ENCODE measurements at places on chromosomes 3 and 15. TPM values are rescaled to one million over a fixed set of nuclear protein-coding genes. Genes with fewer than 3 reads are reported as not detected.

Gene ACKR2
- total RNA-seq: 3.9 TPM

DNA sequence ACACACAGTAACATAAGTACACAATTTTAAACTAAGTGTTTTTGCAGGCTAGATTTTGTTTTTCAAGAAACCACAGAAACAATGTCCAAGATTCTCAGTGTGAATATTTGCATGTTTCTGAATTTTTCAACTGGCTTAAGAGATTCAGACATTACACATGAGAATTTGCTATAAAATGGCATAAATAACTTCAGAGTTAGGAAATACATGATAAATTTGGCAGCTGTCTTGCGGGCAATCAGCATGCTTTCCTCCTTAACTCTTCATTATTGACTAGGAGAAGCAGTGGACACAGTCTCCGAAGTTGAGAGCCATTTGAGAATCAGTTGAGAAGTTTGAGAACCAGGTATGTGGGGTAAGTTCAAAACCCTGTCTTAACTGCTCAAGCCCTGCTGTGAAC lies 625.6 kb upstream of the SGO1 start:
- no peak for DNase-seq

Gene TEX55
- total RNA-seq: not detected

Gene BOC
- not detected for total RNA-seq

DNA sequence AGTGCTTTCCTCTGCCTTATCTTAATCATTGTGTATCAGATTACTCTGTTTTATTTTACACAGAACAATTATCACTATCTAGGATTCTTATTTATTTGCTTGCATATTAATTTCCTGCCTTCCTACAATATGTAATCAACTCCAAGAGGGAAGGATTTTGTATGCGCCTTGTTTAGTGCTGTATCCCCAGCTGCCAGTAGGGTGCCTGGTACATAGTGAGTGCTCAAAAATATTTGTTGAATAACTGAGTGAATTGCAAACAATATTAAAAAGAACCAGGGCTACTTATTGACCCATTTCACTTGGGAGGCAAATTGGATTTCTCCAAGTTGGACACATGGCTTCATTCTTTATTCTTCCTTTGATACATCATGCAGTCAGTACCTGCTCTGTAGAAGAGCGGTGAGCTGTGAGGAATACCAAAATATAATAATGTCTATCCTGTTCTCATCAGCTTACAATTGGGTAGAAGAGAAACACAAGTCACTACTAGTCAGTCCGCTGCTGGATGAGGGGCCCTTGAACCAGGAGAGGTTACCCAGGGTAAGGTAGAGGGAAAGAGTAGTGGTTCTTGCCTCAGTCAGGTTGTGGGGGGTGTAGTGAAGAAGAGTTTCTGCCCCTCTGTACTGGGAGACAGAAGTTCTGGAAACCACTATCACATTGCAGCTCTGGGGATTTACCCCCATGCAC lies 233.9 kb upstream of the ZBTB20 start:
- DNase-seq: no peak

DNA sequence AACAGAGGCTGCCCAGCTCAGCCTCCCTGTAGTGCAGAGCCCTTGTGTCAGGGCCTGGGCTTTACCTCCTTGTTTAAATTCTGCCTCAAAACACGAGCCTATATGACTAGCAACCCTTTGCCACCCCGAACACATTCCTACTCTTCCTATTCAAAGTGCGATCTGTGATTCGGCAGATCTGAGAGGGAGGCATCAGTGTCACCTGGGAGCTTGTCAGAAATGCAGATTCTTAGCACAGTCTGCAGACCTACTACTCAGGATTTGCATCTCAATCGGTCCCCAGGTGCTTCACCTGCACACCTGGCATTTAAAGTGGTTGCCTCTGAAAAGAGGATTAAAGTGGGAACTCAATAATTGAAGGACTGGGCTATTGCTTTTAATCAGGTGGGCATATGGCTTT lies 273.2 kb upstream of the TOPAZ1 start:
- no peak for DNase-seq

Gene GOLGA8J
- 0.31 TPM for total RNA-seq

DNA sequence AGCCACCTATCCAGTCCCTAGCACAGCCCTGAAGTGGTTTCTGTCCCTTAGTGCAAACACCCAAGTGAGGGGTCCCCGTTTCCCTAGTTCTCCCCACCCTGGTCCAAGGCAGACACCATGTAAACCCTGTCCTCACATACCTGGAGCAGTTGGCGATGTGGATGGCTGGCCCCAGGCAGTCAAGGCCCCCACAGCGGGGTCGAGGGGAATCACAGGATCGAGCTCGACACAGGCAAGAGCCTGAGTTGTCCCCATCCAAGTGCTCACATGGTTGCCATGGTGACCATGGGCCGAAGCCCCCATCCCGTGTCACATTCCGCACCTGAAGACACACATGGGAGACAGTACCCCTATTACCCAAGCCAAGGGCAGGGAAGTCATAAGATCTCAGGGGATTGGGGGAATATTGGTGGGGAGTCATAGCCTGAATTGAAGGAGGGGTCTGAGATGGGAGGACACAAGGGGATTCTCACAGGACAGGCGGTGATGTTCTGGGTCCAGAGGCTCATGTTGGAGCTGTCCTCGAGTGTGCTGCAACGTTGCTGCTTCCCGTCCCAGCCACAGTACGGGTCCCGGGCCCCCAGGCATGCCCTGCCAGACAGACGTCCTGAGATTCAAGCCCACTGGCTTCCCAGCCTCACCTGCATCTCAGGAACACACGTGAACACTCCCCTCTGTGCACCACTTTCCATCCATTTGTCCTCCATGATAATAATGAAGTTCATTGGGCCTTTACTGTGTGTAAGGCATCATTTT lies 112.1 kb downstream of the SEMA5B start:
- no peak for DNase-seq

DNA sequence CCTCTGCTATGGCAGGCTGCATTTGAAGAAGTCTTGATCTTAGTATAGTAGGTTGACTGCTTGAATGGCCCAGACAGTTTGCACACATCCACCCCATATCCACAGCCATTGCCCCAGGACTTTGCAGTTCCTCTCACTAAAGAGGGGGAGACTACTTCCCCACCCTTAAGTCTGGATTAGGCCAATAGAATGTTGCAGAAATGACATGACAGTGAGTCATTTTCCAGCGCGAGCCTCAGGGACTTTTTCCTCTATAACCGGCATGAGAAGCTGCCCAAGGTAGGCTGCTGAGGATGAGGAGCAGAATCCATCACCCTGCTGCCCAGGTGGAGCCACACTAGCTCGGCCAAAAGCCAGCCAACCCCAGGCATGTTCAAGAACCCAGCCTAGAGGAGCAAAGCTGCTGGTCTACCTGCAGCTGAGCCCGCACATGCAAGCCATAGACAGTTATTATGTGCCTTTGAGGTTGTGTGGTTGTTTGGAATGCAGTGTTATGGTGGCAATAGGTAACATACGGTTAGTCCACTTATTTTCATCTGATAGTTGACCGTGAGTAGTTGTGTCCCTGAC lies 113.9 kb downstream of the TLE3 start:
- DNase-seq: no peak

Gene FGF12
- not detected for total RNA-seq

Gene CELSR3
- 15.6 TPM for total RNA-seq

Gene PCOLCE2
- total RNA-seq: not detected

DNA sequence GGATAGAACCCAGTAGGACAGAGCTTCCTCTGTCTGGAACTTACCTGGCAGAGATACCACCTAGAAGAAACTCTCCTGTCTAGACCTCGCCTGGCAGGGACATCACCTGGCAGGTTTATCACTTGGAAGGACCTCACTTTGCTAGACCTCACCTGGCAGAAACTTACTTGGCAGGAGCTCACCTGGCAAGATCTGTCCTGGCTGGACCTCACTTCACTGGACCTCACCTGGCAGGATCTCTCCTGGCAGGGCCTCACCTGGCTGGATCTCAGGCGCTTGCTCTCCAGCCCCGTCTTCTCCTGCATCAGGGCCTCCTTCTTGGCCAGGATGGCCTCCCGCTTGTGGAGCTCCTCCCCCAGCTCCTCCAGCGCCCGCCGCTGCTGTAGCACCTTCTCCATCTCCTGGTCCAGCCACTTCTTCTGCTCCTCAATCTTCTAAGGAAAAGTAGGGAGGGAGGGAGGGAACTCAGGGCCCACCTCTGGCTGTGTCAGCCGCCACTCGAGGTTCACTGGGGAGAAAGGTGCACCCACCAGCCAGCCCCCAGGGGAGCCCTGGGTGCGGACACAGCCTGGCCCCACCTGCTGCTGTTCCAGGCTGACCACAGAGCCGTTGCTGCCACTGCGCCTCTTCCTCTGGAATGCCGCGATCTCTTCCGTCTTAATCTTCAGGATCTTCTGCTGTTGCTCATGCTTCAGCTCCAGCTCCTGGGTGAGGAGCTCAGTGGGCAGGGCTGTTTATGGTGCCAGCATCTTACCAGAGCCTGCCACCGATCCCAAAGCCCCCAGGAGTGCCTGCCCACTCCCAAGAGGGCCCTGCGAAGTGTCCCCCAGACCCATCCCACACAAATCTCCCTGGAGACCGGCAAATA lies 22.5 kb downstream of the KIF7 start:
- DNase-seq: no peak

Gene TGM5
- not detected for total RNA-seq

DNA sequence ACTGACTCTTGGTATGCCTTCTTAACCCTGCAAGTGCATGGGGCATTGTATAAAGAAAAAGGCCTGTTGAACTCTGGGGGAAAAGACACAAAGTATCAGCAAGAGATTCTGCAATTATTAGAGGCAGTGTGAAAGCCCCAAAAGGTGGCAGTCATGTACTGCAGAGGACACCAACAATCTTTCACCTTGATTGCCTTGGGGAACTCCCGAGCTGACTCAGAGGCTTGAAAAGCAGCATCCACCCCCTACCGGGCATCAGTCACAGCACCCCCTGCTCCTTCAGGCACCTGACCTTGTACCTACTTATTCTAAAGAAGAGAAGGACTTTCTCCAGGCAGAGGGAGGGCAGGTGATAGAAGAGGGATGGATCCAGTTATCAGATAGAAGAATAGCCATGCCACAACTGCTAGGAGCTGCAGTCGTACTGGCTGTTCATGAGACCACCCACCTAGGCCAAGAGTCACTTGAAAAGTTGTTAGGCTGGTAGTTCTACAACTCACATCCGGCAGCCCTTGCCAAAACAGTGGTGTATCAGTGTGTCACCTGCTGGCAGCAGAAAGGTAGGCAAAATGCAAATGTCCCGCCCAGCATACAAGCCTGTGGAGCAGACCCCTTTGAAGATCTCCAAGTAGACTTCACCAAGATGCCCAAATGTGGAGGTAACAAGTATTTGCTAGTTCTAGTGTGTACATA lies 241.6 kb upstream of the CNTN6 start:
- DNase-seq: no peak

DNA sequence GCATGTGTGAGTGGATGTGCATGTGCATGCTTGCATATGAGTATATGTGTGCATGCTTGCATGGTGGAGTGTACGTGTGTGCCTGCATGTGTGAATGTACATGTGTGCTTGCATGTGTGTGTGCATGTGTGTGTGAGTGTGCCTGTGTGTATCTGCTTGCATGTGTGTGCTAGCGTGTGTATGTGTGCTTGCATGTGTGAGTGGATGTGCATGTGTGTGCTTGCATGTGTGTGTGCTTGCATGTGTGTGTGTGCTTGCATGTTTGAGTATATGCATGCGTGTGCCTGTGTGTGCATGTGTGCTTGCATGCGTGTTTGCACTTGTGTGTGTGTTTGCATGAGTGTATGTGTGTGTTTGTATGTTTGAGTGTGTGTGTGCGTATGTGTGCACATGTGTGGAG lies 4.6 kb upstream of the PLXNA1 start:
- no peak for DNase-seq

- DNase-seq: no peak
These were observed 7.5 kb downstream of the RFX7 start for GRCh38 chr15:56236197-56236596.

Gene MESP1
- 2.1 TPM for total RNA-seq

- no peak for DNase-seq
These were observed 3.2 kb upstream of the ILDR1 start for GRCh38 chr3:122025296-122025695.

- no peak for DNase-seq
These were observed 1.8 kb upstream of the PLCH1 start for GRCh38 chr3:155746703-155747102.

- DNase-seq: no peak
These were observed 187.3 kb upstream of the CFAP20DC start for GRCh38 chr3:59237121-59237520.

GRCh38 chr15:38905632-38906031 lies 341.0 kb upstream of the RASGRP1 start:
- DNase-seq: no peak

- DNase-seq: no peak
These were observed 15.3 kb upstream of the MCCC1 start for GRCh38 chr3:183114384-183115178.

Gene RYR3
- not detected for total RNA-seq

DNA sequence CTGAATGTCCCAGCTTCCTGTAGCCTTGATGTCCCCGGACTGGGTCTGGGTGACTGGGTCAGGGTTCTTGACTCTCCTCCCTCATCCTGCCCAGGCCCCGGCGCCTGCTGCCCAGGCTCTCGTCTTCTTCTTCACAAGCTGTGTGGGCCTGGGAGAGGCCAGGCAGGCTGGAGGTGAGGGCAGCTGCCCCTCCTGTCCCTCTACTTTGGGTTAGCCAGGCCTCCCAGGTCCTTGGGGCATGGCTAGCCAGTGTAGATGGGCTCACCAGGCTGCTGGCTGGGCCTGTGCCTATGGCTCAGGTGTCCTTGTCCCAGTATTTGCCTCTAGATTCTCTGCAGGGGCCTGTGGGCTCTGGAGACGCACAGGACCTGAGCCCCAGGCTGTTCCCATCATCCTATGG lies 31.8 kb downstream of the TKT start:
- DNase-seq: no peak

GRCh38 chr3:4826237-4827100 lies 152.8 kb upstream of the BHLHE40 start:
- no peak for DNase-seq

GRCh38 chr3:151964743-151965142 lies 91.3 kb downstream of the SUCNR1 start:
- DNase-seq: no peak

GRCh38 chr3:43055393-43055792 lies 50.5 kb downstream of the POMGNT2 start:
- no peak for DNase-seq

Gene SLC28A1
- not detected for total RNA-seq

DNA sequence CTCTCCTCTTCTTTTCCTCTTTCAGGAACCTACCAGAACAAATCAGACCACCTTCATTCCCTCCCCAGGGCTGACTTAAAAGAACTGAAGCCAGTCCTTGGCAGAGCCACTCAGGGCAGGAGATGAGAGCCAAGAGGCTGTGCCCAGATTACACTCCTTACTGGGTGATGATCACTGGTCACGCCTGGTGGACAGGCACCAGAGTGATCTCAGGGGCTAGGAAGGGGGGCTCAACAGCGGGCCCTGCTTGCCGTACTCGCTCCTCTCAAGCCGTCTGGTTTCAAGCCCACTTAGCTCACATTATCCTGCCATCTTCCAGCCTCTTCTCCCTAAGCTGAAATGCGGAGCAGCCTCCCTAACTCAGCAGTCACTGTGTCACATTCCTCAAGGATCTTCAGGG lies 1.7 kb upstream of the FAH start:
- no peak for DNase-seq

DNA sequence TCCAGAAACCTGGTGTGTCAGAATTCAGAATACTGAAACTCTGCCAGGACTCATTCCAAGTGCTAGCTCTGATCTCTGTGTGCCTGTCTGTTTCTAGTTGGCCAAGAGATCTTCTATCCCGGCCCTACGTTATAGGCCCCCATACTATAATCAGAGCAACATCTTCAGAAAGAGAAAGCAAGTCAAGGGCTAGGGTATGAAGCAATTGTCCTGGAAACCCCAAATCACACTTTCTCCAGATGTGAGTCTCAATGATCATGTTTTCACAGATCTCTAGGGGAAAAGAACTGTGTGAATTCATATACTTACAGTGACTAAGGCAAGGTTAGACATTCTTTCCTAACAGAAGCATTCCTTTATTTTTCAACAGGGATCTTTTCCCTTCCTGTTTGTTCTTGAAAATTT lies 309.7 kb downstream of the SLC9A9 start:
- no peak for DNase-seq
